ENCODE measurements at places on chromosomes 7 and 10.

DNA sequence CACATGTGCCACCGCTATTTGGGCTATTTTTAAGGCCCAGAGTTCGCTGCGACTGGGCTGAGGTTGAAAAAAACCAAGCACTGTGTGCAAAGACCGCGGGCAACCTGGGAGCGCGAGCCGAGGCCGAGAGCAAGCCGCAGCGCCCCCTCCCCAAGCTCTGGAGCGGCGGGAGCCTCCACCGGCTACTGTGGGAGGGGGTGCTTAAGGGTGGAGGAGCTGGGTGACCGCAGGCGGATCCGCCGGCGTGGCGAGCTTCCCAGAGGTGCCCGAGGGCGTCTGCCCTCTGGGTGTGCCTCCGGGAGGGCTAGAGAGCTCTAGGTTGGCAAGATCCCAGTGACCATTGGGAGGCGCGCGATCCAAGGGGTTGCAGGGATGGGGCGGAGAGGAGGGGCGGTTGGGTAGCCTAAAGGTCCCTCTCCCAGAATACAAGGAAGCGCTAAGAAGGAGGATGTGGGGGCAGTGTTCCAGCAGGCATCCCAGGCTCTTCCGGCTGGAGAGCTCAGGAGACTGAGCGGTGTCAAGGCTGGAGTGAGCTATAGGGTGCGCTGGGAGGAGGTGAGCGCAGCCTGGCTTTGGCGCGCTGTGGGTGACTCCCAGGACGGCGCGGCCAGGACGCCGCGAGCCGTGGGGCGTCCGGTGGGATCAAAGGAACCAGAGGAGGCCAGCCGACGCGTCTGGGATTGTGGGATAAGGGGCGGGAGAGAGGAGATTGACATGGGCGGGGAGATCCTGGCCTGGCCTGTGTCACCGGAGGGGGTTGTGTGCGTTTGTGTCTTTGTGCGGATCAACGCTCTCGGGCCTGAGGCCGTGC is 8.0 kb downstream of the DLX5 start:
- no peak for DNase-seq

DNA sequence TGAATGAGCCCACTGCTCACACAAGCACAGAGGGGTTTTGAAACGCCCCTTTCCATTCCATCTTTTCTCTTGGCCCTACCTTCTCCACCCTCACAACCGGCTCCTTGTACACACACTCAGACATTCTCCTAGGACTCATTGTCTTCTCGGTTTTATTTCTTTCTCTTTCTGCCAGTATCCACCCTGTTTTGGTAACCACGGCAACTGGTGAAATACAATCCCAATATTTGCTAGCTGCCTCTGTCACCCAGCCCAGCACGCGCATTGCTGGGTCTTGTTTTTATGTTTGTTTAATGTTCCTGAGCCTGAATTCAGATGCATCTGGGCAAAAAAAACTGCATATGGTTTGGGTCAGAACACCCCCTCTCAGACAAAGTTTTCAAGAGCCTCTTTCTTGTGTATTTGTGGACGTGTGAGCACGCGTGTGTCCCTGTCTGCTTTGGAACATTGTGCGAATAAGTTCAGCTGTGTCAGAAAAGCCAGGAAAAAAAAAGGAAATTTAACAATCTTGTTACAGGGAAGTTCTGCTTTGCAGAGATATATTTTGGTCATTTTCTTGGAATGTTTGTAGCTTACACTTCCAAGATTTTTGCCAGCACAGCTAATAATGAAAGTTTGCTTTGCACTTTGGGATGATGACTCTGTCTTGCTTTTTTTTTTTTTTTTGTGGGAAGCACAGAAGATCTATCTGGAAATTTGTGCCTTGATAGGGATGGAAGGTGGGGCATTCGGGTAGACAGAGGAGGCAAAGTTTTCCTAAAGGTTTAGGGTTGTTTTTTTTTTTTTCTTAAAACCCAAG is 225.9 kb downstream of the TRIL start:
- no peak for DNase-seq

DNA sequence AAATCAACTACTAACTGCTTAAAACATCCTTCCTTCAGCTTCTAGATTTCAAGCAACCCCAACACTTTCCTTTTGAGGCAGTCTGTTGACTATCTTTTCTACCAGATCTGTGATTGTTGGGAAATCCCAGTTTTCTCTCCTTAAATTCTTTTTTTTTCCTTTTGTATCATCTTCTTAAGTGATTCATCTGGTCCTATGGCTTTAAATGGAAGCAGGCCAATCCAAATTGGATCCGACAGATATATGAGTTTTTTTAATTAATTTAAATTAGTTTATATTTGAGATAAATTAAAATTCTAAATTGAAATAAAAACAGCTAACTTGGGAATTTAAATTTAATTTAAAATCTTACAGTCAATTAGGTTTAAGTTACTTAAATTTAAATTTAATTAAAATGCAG is 151.2 kb upstream of the PCLO start:
- DNase-seq = no peak

DNA sequence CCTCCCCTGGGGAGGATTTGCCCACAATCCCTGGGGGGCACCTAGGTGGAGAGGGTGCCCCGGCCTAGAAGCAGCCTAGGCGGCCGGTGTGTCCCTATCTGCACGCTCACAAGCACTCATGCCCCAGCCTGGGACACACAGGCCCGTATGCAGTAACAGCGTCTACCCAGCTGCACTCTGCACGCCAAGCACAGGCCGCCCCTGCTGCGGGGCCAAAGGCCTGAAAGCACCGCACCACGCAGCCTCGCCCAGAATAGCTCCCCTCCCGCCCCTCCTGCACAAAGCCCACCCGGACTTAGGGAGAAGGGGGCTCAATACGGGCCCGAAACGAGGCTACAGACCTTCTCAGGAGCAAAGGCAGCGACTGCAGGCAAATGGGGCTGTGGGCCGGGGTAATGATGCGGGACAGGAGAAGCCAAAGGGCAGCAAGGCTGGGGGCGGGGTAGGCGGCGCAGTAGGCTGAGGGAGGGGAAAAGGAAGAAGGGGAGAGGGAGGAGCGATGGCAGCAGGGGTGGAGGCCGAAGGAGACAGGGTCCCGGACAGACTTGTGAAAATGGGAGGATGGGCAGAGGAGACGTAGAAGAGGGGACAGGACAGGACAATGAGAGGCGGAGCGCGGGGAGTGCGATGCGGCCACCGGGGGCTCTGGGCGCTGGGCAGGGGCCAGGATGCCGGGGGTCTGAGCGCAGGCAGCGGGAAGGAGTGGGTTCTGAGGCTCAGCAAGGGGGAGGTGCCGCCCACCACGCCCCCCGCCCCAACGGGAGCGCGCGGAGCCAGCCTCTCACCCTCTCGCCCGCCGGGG is 544 bp downstream of the GPRIN2 start:
- no peak for DNase-seq

DNA sequence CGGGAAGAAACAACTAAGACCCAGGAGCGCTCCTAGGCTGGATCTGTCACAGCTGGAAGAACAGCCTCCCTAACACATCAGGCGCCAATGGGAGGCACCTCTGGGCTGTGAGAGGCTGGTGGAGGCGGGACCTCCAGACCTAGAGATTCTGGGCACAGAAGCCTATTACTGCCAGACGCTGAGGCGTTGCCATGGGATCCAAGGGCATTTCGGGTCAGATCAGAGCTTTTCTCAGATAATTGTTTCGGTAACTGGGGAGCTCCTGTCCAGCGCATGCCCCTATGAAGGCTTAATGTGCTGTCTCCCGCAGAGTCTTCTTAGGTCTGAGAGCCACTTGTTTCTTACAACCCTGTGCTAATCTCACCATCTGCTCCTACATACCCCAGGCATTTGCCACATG is 339.2 kb downstream of the ZNF716 start:
- no peak for DNase-seq

DNA sequence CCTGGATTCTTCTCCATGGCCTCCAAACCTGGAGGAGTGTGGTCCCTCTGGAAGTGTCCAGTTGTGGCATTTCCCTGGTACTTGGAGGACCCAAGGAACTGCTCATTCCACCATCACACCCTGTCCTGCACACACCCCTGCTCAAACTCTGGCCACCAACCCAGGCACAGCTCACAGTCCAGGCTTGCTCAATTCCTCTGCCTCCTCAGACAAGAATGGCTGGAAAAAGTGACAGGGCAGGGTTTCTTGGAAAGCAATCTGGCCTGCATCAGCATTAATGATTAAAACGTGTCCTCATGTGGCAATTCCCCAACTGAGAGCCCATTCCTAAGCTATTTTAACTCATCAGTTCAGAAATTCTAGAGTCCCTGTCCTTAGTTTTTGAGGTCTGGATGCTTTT is 17.2 kb upstream of the TPST1 start:
- no peak for DNase-seq
